ENCODE measurements at places on chromosomes 7 and 10.

GRCh38 chr7:100668069-100668449, 5.5 kb upstream of the GNB2 start:
- no peak for DNase-seq

GRCh38 chr10:48907730-48908129, 31.9 kb downstream of the LRRC18 start:
- no peak for DNase-seq

- DNase-seq, result no peak
Measured at GRCh38 chr7:35249537-35249907, 4.4 kb downstream of the TBX20 start.

DNA sequence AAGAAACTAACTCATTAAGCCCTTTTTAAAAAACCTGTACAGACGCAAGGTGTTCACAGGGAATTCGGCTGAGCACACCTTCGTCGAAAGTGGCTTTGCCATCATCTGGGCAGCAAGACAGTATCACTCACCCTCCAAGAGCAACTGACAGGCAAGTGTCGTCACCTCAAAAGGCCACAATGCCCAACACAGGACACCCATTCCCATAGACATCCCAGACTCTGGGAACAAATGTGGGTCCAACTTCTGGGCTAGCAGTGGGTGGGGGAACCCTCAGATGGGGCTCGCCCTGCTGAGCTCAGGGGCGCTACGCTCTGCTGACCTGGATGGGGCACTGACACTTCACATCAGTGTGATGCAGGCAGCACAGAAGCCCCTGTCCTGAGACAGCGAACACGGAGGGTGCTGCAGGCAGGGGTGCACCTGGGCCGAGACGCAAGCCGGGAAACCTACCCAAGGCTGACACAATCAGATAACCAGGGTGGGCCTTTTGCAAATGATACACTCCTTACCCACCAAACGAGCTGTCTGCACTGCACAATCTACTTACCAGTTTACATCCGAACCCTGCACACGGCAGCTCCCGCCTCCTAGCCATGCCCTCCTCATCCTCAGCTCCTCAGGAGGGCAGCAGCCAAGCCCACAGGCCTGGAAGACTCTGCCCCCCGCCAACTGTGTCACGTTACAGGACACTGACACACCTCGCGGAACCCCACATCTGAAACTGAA, 1.7 kb downstream of the DIP2C start:
- DNase-seq, result no peak

- no peak for DNase-seq
Measured at GRCh38 chr7:45180084-45180986, 22.7 kb downstream of the RAMP3 start.

DNA sequence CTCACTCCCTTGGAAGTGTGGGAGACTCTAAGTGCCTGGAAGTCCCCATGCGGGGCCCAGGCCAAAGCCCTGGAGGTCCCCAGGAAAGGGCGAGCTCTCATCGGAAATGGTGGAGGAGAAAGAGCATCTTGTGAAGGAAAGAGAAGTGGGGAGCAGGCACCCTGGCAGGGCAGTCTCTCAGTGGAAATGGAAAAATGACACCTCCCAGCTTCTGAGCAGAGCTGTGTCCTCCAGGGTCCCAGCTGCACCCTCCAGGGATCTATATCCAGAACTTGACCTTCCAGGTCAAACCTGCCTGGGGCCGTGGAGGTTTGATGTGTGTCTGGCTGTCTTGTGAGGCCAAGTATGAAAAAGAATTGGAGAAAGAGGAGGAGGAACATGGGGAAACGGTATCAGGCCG, 29.5 kb downstream of the PAX2 start:
- DNase-seq, result no peak

- no peak for DNase-seq
Measured at GRCh38 chr7:126303926-126304325, 948.8 kb downstream of the GRM8 start.

GRCh38 chr7:80604436-80604835, 34.0 kb upstream of the CD36 start:
- DNase-seq, result no peak

DNA sequence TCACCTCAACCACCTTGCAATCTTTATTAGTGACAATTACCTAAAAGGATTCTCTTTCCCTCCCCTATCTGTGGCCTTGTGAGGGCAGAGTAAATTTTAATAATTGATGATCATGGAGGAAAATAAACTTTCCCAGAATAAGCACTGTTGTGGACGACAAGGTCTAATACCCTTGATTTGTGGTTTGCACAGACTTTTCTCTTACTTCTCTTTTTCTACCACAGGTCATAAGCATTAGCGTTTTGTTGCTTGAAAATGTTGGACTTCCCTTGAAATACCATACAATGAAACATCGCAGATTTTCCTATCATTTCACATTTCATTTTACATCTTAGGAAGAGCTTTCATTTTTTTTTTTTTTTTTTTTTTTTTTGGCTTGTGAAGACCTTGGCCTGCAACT, 188.1 kb upstream of the TMEM72 start:
- no peak for DNase-seq

DNA sequence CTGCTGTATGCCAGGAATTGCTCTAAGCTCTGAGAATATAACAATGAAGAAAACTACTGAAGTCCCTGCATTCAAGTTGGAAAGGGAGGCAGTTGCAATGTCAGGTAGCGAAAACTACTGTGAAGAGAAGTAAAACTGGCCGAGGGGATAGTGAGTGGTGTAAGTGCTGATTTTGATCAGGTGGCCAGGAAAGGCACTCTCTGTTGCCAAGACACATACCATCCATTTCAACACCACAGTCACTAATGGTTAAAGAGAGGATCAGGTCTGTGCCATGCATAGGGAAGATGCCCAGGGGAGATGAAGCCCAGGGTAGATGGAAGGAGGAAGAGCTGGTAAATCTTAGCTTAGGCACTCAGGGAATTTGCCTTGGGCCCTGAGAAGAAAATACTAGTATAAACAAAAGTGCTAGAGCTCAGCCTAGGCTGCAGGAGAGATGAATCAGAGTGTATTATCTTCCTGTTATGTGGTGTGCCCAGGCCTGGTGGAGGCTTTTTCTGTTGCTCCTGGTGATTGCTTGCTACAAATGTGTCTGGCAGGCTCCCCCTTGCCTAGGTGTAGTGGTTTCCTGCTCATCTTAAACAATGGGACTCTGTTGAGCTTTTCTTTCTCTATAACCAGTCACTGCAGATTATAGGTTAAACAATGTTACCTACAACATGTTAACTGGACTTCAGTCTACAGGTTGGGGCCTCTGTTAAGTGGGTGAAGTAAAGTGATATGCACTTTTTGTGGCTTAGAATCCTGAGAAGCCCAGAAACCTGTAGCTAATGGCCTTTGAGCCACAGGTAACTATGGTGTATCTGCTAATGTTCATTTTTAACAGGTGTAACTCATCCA, 125.5 kb downstream of the LRRC4 start:
- no peak for DNase-seq

DNA sequence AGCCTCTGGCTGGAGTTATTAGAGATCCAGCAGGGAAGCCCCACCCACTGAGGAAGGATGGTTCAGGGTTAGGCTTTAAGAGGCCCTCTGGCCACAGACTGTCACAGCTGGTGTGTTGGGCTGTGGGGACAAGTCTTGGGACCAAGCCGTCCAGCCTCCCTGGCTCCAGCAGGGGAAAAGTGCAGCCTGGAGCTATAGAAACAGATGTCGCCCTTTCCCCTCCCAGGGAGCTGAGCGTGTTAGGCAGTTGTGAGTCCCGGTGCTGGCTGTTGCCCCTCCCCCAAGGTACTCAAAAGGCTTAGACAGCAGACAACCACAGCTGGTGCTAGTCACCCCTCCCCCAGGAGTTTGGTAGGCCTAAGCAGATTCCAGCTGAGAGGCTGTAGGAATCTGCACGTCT, 143.4 kb downstream of the TMEM168 start:
- no peak for DNase-seq

GRCh38 chr7:115662120-115662519, 368.4 kb downstream of the TFEC start:
- no peak for DNase-seq

All from hematopoietic multipotent progenitor cell treated with erythropoietin and hydrocortisone succinate and interleukin-3 and kit ligand, for 15 days (in vitro differentiated cells).